ENCODE measurements at places on chromosomes 4 and X. TPM values are rescaled to one million over a fixed set of nuclear protein-coding genes. Genes with fewer than 3 reads are reported as not detected.

Gene STARD8
- total RNA-seq = 0.57 TPM

Gene BMPR1B
- not detected for total RNA-seq

Gene PIR
- total RNA-seq = 2.4 TPM

Gene DOK7
- not detected for total RNA-seq

Gene RIPPLY1
- total RNA-seq = not detected

Gene KLHL34
- total RNA-seq = 0.71 TPM

Gene CCSER1
- total RNA-seq = 0.19 TPM

Gene COL4A6
- total RNA-seq = not detected

Gene TMEM271
- total RNA-seq = not detected

Gene FAT4
- not detected for total RNA-seq

Gene SPANXN3
- total RNA-seq = not detected

Data from activated CD4-positive, alpha-beta memory T cell treated with anti-CD3 and anti-CD28 coated beads for 36 hours (primary cell).